ENCODE measurements at places on chromosomes 3 and 15.

DNA sequence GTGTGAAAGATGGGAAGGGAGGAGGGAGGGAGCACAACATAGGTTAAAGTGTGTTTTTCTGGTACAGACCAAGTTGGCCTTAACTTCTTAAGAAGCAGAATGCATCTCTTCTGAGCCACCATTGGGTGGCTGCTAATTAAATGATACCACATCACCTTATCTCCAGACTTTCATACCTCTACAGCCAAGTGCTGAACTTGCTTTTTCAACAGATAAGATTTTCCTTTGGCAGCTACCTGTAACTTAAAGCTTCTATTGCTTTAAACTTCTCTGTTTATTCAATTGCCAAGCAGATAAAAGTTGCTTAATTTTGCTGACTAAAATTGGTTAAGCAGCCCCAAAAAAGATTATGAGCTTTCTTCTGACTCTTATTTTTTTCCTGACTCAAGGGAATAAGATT lies 292.4 kb upstream of the SGO1 start:
- peak; percentile 3 for DNase-seq

- no peak for DNase-seq
Measured at GRCh38 chr15:73175382-73175781, 123.1 kb downstream of the NEO1 start.

DNA sequence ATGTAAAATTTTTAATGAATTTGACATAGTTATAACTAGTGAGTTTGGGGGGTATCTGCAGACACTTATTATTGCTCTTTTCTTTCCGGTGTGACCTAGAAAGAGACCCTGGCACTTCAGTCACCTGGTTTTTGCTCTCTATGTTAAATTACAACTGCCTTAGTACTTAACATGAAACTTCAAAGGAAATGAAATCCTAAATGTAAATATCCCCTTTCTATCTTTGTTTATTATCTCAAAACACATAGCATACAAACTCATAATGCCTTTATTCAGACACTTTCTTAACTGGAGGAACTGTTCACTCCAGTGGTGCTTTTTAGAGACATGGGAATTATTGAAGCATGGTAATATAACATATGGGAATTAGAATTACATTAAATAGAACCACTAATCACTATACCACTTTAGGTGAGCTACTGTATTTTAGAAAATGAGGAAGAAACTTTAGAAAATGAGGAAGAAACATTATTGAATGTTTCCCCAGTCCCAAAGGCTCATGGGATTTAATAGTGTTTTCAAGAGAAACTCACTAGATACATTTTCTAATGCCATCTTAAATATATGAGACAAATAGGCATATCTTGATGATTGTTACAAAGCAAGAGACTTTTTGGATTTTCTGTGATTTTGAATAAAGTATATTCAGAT lies 119.5 kb upstream of the MLF1 start:
- DNase-seq: no peak

GRCh38 chr3:99683465-99683864 lies 45.1 kb downstream of the COL8A1 start:
- DNase-seq: no peak

DNA sequence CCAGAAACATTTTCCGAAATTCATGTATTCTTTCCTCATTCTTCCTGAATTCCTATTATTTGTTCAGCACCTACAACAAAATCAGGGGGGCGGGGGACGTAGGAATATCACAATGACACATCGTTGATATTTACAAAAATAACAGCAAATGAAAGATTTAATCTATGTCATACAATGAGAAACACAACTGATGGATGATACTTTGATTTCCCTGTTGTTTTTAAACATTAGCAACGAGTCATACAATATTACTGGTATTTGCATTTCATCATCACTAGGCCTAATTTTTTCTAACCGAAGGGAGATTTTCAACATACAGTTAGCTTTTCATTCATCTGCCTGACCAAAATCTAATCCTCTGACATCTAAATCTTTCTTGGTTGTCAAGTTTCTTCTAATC lies 45.3 kb upstream of the INO80 start:
- no peak for DNase-seq

GRCh38 chr3:115658032-115658336 lies 34.7 kb downstream of the GAP43 start:
- no peak for DNase-seq

GRCh38 chr3:146895026-146895749 lies 290.0 kb upstream of the PLSCR5 start:
- DNase-seq: peak; percentile 30
